Activated T-cell treated with anti-CD3 and anti-CD28 coated beads for 4 hours (primary cell): ENCODE measurements at places on chromosomes 3 and 15.

- DNase-seq, result no peak
Observed at GRCh38 chr15:59352189-59352588, 20.5 kb downstream of the MYO1E start.

GRCh38 chr3:169384573-169384972 is 278.9 kb downstream of the MECOM start:
- DNase-seq, result no peak

DNA sequence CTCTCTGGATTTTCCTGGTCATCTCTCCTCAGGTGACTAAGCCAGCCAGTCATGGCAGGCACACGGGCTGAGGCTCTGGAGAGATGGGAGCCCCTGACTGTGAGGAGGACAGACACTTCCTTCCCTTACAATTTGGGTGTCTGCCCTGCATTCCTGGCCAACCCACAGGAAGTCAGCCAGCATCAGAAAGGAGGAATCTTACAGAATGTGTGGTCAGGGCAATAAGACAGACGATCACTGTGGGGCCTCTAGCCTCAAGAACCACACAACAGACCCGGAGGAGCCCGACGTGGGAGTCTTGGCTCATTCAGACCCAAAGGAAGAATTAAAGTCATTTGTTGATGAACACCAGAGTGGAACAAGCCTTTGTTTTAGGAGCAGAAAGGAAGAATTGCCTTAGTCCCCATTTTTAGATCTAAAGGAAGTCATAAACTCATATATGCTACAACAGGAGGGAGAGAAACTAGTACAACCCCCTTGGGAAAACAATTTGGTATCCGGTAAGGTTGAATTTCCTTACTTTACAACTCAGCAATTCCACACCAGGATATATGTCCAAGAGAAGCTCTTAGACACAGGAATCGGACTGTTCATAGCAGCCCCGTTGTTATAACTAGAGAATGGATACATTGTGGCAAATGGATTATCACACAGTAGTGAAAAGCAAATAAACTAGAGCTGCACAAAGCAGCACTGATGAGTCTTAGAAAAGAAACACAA is 62.2 kb downstream of the ABTB1 start:
- no peak for DNase-seq

GRCh38 chr15:99170476-99171065 is 65.7 kb downstream of the SYNM start:
- no peak for DNase-seq

DNA sequence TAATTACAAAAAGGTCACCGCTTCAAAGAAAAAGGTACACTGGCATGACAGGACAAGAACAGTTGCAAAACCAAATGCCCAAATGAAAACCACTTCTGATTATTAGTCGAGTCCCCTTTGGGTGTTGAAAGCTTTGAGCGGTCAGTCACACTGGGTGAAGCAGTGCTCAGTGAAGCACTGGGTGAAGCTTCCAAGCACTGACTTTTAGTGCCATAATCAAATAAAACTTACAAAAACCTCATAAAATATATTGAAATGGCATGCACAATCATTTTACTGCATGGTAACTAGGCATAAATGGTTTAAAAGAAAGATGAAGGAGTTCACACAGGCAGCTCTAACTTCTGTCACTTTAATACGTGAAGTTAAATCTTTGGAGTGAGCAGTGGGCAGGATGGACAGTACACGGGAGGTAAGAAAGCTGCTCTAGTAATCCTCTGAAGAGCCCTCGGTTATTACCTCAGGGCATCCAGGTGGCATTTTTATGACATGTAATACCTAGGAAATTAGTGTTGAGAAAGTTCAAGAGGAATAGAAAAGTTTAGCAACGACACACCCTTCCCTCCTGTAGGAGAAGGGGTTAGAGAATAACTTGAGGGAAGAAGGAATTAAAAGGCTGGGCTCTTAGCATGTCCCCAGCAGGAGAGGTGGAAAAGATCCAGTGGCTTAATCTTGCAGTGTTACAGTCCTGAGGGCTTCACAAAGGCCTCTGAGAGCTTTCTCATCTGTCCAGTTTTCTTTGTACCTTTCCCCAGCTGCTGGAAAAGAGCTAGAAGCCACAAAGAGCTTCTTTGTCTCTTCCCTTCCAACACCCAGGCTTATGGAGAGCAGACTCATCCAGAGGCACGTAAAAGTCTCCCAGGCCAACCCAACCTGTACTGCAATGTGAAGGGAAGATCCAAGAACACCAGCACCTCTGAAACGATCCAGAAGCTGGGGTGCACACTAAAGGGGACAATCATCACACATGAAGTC is 64.9 kb upstream of the MYO5C start:
- no peak for DNase-seq

DNA sequence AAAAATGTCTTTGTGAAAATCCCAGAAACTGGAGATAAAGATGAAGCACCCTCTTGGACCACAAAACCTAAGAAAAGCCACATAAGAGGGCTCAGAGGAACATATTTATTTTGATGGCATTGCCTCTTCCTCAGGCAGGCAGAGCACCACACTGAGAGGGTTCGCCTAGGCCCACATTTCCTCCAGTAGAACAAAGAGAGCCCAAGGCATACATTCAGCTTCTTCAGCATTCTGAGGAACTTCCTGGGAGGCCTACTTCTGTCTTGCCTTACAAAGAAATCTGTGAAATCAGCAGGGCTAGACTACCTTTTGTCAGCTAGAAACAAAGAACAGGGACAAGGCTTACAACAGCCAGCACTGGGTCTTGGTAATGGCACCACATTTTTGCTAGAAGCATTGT is 1325.3 kb downstream of the SI start:
- no peak for DNase-seq

GRCh38 chr3:41608347-41608746 is 353.6 kb downstream of the ULK4 start:
- DNase-seq, result no peak

- DNase-seq, result no peak
Observed at GRCh38 chr3:184275381-184275701, 481 bp upstream of the ECE2 start.

- DNase-seq, result no peak
Observed at GRCh38 chr3:59831394-59831793, 781.6 kb upstream of the CFAP20DC start.

- DNase-seq, result no peak
Observed at GRCh38 chr15:50355619-50355905, 564 bp upstream of the GABPB1 start.

DNA sequence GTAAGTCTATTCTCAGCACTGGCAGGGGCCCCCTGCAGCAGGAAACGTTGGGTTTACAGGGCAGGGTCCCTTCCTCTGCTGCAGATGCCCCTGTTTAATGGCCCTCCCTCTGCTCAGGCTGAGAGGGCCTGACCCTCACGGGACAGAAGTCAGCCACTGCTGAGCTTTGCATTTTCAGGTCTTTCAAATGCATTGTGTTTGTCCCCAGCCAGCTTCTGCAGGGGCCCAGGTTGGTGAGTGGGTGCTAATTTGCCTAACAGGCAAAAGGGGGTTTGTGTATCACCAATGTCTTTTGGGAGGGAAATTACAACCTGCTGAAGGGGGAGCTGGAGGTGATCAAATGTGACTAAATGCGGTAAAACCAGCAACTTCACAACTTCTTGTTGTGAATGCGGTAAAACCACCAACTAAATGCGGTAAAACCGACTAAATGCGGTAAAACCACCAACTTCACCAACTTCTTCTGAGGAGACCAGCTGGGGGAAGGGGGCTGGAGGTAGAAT is 44.8 kb upstream of the UBE2E1 start:
- DNase-seq, result no peak

- DNase-seq, result no peak
Observed at GRCh38 chr15:33494306-33494705, 183.5 kb downstream of the RYR3 start.

DNA sequence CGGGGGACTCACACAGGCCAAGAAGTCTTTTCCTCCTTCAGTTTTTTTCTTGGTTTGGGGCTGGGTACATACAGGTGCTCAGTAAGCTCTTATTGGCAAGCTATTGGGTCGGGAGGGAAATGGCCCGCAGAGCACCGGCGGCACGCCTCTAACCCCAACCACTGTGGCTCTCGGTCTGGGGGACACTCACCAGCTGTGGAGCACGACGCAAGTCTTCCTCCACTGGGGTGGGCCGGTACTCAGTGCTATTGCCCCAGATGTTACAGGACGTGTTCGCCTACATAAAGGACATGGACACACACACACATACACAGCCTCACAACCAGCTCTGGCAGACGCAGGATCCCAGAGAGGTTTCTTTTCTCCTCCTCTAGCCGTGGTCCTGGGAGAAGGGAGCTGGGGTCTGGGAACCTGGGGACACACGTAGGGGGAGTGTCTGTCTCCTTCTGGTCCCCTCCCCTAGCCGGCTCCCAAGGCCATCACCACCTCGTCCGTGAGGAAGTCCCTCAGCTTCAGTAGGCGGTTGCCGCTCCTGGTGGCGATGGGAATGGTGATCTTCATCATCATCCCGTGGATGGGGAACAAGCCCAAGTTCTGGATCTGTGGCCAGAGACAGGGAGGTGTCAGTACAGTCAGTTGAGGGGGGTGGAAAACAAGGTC is 33.4 kb downstream of the FEM1B start:
- no peak for DNase-seq

- DNase-seq, result no peak
Observed at GRCh38 chr15:22262613-22263020, 182.3 kb downstream of the OR4M2 start.

- no peak for DNase-seq
Observed at GRCh38 chr15:76209942-76210341, 101.3 kb downstream of the ETFA start.

DNA sequence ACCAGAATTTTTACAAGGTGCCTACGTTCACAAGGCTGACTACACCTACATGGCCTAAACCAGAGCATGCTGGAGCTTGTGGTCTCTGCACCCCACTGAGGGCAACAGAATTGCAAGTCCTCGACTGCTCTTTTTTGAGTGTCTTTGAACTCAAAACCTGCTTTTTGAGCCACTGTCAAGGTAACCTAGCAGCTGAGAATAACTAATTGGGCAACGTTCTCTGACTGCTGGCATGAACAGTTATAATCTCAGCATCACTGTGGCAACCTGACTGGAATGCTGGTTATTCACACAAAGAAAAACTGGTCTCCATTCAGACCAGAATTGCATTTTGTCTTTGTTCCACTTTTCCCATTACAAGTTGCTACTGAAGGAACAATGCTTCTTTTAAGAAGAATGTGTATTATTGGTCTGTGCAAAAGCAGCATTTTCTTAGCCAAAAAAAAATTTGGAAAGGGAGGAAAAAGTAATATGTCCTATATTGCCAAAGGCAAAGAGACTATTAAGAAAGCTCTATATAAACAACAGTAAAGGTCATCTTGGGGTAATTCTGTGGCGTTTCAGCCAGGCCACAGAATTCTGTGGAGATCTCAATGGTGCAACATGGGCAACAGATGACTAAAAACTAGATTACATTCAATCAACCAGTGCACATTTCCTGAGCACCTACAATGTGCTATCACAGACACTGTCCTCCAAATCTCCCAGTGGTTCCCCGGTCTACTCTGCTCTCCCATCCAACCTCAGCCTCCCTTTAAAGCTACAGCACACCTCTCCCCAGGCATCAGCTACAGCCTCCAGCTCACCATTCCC is 76.8 kb downstream of the TNIK start:
- no peak for DNase-seq
